Right kidney (tissue), 9 donors: ENCODE measurements at places on chromosomes 11 and 22.

DNA sequence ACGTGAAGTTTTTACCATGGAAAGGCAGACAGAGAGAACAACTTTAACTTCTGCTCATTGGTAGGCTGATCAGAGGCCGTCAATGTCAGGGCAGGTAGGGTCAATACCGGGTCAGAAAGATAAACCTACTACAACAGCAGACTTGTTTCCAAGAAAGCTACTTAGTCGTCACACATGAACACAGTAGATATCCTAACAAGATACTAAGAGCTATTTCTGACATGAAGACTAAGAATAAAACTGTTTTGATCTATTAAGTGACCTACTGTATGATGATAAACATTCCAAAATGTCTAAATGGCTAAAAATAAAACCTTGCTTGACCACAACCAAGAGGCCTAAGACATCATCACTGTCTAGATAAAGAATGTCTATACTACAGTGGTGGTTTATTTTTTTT is 231.3 kb downstream of the CADM1 start:
- no peak for DNase-seq

DNA sequence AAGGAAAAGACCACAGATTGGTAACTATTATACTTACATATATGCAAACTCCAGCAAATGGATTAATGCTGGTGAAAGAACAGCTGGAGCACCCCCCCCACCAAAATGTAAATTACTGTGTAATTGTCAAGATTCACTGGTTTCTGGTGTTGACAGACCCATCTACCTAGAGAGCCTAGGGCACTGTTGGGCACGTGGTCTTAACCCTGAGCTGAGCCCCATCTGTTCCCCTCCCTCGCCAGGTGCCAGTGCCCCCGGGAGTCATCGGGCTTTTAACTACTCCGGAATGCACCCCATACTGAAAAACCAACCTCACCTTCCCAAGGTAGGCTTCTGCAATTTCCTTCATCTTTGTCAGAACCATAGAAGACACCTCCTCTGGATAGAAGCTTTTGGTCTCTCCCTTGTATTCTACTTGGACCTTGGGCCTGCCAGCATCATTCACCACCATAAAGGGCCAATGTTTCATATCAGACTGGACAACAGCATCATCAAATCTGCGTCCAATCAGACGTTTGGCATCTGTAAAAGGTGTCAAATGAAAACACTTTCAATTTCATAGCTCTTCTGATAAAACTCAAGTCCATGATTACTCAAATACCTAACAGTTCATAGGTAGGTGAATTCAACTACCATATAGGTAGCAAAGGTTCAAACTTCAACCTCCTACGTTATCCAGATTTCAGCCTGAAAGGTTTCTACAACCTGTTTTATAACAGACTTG is 1.5 kb downstream of the HSPA8 start:
- DNase-seq = no peak

DNA sequence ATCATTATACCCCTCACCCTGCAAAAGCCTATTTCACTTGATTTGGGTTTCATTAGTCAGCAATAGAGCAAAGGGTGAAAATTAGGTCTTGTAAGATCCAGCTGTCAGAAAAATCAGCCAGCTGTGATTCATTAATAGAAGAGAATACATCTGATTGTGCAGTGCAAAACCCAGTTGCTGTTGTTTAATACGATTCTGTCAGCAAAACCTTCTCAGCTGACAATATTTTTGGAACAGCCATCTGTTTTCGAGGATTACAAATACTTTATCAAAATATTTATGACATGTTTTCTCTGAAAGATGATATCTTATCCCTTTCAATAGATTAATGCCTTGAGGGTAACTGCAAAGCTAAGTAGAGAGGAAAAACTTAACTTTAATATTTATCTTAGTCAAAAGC is 1354.0 kb upstream of the RAG2 start:
- no peak for DNase-seq

- DNase-seq = no peak
Measured at GRCh38 chr11:73570415-73571114, 27.3 kb downstream of the FAM168A start.

- DNase-seq = no peak
Measured at GRCh38 chr11:76551400-76551799, 106.6 kb downstream of the EMSY start.

DNA sequence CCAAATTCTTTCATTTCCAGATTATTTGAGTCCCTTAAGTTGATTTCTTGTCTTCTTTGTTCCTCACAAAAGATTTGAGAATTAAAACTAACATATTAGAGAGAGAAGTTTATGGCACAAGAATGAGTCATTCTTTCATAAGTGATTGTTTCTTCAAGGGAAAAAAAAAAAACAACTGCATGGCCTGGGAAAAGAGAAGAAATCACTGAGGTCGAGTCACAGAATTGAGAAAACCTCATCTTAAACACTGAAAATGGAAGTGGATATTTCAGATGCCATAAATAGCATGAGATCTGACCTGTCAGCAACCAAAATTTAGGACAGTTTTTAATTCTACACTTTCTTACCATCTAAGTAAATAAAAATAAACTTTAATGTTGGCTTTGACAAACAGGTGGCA is 87.2 kb downstream of the CWF19L2 start:
- DNase-seq = no peak

DNA sequence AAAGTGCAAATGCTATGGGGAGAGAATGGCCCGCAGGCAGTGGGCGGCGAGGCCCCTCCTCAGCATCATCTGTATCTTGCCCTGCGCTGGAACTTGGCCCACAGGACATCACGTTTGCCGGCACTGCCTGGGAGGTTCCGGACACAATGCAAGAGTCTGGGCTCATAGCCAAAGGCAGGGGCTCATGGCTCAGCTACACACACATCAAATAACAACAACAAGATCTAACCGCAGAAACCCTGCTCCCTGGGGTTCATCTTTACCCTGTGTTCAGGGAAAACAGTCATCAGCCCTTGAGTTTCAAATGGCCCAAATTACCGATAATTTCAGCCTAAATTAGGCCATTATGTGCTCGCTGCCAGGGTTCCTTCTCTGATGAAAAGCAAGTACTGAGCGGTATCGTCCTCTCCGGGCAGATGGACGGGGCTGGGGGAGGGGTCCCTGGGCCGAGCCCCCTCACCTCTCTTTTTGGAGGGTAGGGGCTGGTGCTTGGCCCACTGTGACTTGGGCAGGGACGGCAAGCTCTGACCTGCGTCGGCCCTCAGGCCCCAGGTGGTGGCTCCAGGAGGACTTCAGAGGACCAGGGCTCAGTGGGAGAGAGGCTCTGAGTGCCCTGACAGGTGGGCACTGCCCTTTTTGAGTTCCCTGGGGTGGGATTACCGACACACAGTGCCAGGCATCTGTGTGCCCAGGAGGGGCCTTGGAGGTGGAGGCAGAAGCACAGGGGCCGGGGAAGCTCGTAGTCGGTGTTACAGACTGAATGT is 25.0 kb upstream of the GAL start:
- peak; percentile 20 for DNase-seq

- DNase-seq = no peak
Measured at GRCh38 chr11:32885556-32885955, 7.1 kb upstream of the QSER1 start.

- DNase-seq = no peak
Measured at GRCh38 chr11:2752204-2752770, 52.5 kb upstream of the KCNQ1OT1 start.

GRCh38 chr11:2347308-2347830 is 29.7 kb upstream of the CD81 start:
- no peak for DNase-seq

DNA sequence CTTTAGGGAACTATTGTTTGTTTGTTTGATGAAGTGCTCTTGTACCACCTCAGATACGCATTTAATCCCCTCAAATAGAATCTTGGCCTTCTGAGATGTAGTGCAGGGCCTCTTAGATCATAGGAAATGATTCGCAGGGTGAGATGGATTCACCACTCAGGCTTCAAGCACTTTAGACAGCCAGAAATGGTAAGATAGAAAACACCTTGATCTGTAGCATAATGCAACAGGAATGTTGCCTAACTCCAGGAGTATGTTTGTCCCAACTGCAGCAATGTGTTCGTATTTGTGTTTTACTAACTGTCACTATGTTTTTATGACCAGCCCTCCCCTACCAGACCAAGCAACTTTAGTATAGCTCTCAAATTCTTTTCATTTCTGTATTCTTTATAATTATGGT is 761.2 kb downstream of the NELL1 start:
- no peak for DNase-seq

GRCh38 chr11:86116386-86116726 is 47.5 kb upstream of the PICALM start:
- DNase-seq = no peak

DNA sequence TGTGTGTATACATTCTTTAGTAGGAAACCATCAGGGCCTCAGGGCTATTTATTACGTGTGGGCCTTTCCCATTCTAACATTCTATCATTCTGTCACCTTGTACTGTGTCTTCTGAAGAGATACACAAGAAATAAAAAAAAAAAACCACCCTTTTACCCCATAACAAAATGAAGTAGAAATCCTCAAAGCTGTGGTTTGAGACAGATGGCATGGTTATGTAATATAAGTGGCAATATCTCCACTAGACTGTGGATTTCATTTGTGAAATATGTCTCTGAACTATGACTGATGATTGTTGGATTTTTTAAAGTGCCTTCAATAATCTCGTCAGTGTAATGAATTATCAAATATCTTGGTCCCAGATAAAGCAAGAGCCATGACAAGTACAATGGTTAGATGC is 150.0 kb upstream of the BLID start:
- DNase-seq = no peak

DNA sequence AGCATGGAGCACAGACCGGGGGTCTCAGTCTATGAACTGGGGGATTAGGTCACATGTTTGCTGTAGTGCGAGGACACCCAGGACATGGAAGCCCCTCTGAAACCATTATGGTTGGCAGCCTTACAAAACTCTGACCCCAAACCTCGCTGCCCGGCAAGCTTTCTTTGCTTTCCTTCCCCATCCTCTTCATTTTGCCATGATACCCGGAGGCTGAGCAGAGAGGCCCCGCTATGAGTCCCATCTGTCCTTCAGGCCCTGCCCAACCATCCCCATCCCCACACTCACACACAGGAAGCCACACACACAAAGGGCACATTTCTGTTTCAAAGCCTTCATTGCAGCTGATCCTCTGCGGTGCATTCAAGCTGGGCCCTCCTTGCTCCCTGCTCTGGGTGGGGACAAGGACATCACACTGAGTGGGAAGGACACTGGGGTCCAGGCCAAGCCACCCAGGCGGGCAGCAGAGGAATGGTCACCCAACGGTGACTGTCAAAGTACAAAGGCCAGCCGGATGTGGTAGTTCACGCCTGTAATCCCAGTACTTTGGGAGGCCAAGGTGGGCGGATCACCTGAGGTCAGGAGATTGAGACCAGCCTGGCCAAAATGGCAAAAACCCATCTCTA is 176.5 kb downstream of the CTTN start:
- DNase-seq = no peak

DNA sequence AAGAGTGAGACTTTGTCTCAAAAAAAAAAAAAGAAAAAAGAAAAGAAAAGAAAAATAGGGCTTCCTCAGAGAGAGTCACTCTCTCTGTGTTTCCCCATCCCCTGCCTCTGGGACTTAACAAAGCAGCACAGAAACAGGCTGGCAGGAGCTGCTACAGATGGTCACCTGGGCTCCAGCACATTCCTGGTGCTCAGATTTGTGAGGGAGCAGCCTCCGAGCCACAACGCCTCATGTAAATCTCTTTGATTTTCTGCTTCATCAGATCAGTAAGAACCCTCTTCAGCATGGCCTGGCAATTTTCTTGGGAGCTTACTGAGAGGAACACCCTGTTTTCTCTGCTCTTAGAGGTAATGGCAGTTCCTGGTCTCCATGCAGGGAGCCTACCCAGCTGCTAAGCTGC is 15.2 kb upstream of the LDHA start:
- DNase-seq = no peak

GRCh38 chr11:69035150-69035945 is 13.4 kb upstream of the TPCN2 start:
- DNase-seq = no peak

DNA sequence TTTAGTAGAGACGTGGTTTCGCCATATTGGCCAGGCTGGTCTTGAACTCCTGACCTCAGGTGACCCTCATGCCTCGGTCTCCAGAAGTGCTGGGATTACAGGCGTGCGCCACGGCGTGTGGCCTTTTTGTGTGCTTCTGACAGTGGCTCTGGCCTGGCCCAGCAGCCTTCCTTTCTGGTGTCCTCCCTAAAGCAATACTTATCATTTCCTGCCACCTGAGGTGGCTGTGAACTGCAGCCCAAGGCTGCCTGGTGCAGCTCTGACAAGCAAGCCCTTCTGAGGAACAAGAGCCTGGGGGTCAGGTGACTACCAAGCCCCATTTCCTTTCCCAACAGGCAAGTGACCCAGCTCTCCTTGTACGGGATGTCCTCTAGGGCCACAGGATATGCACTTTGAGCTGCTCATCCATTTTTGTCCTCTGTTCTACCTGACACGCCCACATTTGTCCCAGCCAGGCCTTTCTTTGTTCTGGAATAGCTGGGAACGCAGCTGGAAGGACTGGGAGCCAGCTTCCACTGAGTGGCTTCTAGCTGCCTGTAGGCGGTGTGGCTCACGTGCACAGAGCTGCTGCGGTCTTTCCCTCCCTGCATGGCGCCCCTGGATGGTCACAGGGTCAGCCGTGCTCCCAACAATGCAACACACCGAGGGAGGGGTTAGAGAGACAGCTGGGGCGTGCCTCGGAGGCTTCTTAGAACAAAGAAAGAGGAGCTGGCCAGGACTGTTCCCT is 12.3 kb upstream of the BID start:
- DNase-seq = no peak

- no peak for DNase-seq
Measured at GRCh38 chr22:19117111-19117512, 5.1 kb downstream of the DGCR2 start.

DNA sequence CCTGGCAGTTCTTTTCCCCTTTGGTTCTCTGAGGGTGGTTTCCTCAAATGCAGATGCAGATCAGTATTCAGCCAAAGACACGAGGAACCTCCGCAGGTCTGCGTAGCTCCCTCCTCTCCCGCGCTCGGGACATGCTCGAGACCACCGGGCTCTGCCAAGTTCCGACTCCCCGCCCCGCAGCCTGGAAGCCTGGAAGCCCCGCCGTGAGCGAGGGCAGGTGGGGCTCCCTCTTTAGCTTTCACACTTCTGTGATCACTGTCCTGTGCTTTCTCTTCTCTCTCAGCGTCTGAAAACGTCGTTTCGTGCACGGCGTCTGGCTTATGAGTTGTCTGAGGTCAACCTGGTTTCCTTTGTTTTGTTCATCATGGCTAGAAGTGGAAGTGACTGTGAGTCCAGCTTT is 26.6 kb downstream of the ZBED4 start:
- DNase-seq = no peak

GRCh38 chr11:9092853-9093778 is 1.7 kb upstream of the SCUBE2 start:
- DNase-seq = no peak
